Mesothelial cell of epicardium (in vitro differentiated cells): ENCODE measurements at places on chromosomes 1 and 21. TPM values are rescaled to one million over a fixed set of nuclear protein-coding genes. Genes with fewer than 3 reads are reported as not detected.

DNA sequence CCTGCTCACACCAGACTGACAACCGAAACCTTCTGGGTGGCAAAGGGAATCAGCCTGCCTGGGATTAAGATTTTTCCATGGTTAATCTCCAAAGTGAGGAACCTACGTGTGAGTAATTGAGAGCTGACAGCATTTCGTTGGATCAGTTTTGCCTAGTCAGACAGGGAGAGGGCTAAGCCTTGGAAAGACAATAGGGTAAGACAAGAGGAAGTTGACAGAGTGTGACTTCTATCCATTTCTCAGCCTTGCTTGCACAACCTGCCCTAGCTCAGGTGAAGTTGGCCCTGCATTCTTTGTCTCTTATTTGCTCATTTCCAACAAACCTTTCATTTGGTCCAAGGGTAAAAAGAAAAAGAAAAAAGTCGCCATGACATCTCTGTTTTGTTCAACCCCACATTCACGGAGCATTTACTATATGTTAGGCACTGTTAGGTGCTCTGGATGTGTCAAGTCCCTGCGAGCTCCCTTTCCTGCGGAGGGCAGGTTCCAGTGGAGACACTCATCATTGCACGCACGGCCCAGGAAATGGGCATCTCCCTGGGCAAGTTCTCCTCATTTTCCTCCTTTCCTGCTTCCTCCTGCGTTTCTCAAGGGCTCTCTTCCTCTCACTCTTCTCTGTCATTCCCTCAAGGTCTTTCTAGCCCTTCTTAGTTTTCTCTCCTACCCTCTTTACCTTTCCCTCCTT is 23.3 kb downstream of the KIRREL1 start:
- no peak for DNase-seq

The ATP1A4 gene
- 0.29 to 0.38 TPM (median 0.33 TPM) in 3 replicates for total RNA-seq

DNA sequence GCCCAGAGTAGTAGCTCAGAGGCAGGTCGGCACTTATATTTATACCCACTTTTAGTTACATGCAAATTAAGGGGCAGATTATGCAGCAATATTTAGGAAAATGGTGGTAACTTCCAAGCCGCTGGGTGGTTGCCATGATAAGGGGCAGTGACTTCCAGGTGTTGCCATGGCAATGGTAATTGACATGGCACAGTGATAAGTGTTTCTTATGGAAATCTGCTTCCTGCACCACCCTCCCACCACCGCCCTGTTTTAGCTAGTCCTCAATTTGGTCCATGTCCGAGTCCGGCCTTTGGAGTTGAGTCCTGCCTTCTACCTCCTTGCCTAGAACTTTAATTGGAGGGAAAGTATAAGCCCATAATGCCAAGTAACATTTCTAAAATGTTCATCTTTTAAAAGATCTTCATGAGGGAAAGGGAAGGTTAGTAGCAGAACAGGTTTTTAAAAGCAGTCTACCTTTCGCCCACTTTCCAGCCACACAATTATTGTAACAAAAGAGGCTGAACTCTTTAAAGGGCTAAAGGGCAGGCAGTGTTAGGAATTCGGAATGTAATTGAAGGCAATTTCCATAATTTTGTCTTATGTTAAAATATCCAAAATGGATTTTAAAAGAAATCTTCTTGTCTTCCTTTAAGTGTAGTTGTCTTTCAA is 21.7 kb downstream of the ZBTB8B start:
- DNase-seq, result no peak

DNA sequence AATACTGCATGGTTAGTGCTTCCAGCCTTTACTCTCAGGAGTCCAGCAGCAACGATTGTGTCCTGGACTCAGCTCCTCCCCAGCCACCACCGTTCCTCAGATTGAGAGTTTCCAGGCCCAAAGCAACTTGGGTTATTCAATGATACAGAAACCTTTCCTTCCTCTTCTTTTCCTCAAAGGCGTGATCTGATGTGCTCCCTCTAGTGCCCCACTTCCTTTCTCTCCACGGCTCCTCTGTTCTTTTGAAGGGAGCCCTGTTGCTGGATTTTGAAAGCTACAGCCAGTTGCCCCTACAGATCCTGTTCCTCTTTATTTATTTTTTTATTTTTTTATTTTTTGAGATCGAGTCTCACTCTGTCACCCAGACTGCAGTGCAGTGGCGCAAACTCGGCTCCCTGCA is 14.1 kb downstream of the CRP start:
- no peak for DNase-seq

The PADI3 gene
- 0.07 TPM in 1 of 3 replicates, not detected in the others for total RNA-seq

DNA sequence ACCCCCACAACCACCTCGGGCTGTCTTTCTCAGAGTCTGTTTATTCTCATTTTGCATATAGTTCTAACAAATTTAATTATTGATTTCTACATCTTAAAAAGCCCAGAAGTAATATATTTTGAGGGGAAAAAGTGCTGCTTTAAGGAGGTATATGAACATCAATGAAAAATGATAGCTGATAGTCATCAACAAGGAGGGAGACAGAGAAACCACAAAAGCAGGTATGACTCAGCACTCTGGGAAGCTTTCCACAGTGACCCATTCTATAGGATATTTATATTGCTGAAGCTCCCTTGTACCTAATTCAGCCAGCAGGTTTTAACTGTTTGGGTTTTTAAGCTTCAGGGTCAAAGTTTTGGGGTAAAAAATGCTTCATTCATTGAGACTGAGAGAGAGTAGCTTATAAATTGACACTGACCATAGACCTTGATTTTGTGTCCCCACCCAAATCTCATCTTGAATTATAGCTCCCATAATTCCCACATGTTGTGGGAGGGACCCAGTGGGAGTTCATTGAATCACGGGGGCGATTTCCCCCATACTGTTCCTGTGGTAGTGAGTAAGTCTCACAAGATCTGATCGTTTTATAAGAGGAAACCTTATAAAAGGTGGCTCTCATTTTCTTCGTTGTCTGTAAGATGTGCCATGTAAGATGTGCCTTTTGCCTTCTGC is 27.4 kb downstream of the VANGL1 start:
- no peak for DNase-seq

The OR2G2 gene
- total RNA-seq, result not detected in 3 replicates

The ZNF593OS gene
- total RNA-seq, result not detected in 3 replicates

- no peak for DNase-seq
These were observed 6.1 kb upstream of the CDC73 start for GRCh38 chr1:193115629-193116227.

GRCh38 chr1:5198328-5198727 is 543.9 kb downstream of the AJAP1 start:
- no peak for DNase-seq
